Stimulated activated CD8-positive, alpha-beta memory T cell treated with anti-CD3 and anti-CD28 coated beads, Interleukin-12 subunit alpha, Interleukin-12 subunit beta, amount 100 ng/mL, for 4 hours (primary cell): ENCODE measurements at places on chromosomes 13 and 19.

DNA sequence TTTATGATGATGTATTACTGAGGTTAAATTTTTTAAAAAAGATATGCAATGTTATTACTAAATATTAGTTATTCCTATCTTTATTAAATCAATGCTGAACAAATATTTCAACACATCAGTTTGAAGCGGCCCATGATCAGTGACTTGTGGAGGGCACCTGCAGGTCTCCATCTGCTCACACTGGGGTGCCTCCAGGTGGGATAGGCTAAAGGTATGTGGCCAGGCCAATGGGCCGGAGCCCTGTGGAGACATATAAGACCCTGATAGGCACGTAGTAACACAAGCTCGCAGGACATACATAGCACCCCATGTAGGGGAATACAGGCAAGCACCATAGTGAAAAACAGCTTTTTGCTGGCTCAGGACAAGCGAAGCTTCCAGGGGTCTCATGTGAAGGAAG, 469.8 kb downstream of the ZNF536 start:
- no peak for DNase-seq

GRCh38 chr19:40284501-40285352, at the start of gene AKT2:
AKT2 (minus strand) TSS chr19:40285345; CDS start chr19:40265267, 20,078 bp downstream.
- DNase-seq = peak; percentile 75

DNA sequence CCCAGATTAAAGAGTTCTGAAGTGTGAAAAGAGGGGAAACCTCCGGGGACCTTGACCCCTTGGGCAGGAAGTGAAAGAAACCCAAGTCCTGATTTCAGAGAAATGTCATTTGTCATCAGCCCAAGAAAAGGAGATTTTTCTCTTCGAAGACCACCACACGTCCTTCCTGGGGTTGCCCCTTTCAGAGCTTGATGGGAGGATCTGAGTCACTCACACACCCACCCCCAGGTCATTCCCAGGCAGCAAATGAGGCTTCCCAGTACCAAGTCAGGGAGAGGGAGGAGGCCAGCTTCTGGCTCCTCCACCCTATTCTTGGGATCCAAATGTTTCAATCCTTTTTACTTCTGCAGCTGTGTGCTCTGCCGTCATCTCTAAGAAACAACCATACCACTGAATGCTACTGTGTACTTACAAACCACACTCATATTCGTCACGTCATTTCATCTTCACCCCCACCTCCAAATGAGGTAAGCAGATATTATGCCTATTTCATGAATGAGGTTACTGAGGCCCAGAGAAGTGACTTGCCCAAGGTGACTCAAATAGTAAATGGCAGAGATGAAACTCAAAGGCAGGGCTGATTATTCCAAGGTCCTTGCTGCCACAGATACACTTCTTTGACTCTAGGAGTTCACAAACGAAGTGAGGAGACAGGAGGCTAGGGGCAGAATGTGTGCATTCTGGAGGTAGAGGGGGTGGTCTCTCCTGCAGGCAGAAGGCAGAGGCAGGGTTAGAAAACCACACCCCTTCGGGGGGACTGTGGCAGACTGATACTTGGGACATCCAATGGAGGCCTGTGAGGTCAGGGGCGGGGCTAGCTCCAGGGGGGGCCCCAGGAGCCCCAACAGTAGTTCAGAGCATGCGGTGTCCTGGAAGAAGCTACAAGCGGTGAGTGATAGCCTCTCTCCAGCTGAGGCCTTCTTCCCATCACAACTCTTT, 5.0 kb upstream of the KMT2B start:
- peak; percentile 45 for DNase-seq

DNA sequence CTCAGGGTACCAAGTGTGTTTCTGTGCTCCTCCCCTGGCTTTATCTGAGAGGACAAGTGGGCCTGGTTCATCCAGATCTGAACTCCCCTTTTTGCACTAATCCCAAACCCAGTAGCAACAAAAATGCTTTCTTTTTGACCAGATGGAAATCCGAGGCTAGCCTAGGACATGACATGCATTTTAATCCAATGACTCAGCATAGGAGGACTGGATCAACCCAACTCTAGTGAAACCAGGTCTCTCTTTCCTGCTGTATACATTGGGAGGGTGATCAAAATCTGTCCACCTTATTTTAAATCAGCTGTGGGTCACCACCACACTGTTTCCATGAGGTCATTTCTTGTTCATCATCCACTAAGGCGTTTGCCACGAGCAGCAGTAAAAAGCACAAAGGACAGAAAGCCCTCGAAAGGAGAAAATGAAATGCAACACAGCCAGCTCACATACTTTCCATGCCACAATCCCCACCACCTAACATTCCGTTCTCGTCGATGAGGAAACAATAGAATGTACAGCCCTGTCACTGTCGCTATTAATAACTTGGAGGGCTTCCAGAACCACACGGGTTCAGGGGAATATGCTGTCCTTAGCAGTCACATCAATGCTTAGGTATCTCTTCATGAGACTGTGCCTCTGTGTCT, 543.0 kb downstream of the IRS2 start:
- DNase-seq = no peak

GRCh38 chr19:964761-965694, 19.1 kb upstream of the WDR18 start:
- no peak for DNase-seq

DNA sequence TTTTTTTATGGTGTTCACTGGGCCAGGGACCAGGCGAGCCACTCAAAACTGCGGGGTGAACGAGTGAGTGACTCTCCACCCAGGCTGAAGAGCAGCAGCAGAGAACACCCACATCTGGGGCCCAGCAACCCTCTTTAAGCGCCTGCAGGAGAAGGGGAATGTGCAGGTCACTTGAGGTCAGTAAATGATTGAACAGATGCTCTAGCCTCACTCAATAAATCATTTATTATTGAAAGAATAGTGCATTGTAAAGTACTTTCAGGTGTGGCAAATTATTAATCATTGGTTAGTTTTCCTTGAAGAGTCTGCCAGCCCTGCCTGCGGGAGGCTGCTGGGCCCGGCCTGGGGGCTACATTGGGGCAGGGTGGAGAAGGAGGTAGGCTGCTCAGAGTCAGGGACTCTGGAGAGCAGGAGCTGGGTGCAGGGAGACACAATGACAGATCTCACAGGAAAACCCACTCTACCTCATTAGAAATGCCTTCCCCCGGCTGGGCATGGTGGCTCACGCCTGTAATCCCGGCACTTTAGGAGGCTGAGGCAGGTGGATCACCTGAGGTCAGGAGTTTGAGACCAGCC, 42.5 kb downstream of the ABCC4 start:
- DNase-seq = no peak

- DNase-seq = no peak
Observed at GRCh38 chr13:40552895-40553294, 113.5 kb downstream of the FOXO1 start.

DNA sequence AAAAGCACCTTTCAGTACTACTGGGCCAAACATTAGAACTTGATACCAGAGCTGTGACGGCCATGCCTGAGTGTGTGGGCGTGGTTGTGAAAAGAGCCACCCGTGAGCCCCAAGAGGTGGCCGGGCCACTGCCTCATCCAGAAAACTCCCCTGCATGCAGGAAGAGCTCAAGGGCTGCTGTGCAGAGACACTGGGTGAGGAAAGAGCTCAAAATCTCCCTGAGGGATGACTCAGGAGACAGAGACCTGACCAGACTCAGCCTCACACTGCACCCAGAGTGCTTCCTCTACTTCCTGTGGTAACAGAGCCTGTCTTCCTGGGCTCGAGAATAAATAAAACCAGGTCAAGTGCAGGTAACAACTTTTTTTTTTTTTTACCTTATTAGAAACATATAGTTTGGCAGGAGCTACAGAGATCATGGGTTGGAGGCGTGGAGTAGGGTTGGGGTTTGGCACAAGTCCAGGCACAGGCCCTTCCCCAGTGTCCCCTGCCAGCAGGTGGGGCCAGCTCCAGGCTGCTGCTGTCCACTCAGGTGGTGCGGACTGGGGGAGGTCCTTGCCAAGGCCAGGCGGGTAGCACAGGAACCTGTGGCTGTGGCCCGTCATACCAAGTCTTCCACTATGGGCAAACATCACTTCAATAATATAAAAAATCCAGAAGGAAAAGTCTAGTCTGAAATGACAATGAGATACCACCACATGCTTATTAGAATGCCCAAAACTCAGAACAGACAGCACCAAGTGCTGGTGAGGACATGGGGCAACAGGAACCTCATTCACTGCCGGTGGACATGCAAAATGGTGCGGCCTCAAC, 25.5 kb downstream of the ELL start:
- DNase-seq = peak; percentile 29

GRCh38 chr19:5001615-5002014, 32.7 kb downstream of the KDM4B start:
- no peak for DNase-seq

GRCh38 chr19:28705008-28705407, 507.9 kb downstream of the UQCRFS1 start:
- DNase-seq = no peak

- DNase-seq = no peak
Observed at GRCh38 chr19:14361824-14362223, 19.4 kb upstream of the ADGRE5 start.

DNA sequence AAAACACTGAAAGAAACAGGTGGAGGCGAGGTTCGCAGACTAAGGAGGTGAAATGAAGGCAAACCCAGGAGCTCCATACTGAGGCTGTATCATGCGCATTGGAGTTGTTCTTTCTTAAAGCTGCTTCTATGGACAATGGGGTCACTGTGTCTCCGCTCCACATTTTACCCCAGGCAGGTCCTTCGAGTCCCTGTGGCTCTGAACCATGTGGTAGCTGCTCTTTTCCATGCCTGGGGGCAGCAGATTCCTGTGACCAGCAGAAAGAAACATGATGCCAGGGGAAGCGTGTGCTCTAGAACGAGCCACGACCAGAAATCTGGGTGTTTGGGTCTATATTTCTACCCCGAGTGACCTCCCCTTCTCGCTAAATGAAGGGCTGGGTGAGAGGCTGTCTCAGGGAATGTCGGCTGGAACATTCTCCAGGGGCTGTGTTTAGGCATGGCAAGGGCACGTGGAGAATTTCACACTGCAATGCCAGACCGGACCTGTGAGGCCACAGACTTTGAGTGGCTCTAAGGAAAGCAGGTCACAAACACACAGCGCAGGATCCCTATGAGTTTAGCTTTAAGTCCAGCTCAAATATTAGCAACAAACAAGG, 95.7 kb upstream of the IRS2 start:
- no peak for DNase-seq

- no peak for DNase-seq
Observed at GRCh38 chr19:46861691-46862502, 1.1 kb downstream of the ARHGAP35 start.

- DNase-seq = no peak
Observed at GRCh38 chr19:397321-397720, 11.6 kb downstream of the C2CD4C start.

- no peak for DNase-seq
Observed at GRCh38 chr13:61084988-61085387, 330.7 kb downstream of the PCDH20 start.

DNA sequence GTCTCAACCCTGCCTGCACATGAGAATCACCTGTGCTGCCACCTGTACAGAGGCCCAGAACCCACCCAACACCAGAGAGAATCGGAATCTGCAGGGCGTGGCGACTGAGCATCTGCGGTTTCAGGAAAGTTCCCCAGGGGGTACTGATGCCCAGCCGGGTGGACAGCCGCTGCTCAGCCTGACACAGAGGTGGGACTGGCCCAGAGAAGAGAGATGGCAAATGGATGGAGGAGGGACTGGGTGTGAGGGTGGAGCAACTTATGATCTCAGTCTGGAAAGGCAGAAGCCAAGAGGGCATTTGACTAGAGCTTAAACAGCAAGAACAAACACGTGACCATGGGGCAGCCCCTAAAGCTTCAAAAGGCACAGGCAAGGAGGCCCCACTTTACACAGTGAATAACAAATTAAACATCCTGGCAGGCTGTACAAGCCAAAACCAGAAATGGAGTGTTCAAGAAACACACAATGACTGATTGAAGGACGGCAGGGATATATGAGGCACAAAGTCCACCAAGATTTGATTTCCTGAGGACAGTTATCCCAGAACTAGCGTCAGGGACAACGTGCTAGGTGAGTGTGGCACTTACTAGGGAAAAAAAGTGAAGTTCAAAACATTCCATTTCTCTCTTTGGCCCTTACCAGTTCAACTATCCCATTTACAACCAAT, 3.1 kb downstream of the RANBP3 start:
- no peak for DNase-seq

DNA sequence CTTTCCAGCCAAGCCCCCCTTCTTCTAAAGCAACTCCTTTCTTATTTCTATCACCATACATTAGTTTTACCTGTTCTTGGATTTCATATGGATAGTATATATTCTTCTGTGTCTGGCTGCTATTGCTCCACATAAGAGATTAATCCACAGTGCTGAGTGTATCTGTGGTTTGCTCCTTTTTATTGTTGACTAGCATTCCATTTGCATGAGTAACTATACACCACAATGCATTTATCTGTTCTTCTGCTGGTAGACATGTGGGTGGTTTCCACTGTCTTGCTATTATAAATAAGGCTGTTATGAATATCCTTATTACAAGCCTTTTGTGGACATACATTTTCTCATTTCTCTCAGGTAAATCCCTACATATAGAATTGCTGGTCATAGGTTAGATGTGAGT, 138.2 kb downstream of the SLC7A1 start:
- no peak for DNase-seq
